Immature natural killer cell (primary cell): ENCODE measurements at places on chromosomes 2 and 18.

DNA sequence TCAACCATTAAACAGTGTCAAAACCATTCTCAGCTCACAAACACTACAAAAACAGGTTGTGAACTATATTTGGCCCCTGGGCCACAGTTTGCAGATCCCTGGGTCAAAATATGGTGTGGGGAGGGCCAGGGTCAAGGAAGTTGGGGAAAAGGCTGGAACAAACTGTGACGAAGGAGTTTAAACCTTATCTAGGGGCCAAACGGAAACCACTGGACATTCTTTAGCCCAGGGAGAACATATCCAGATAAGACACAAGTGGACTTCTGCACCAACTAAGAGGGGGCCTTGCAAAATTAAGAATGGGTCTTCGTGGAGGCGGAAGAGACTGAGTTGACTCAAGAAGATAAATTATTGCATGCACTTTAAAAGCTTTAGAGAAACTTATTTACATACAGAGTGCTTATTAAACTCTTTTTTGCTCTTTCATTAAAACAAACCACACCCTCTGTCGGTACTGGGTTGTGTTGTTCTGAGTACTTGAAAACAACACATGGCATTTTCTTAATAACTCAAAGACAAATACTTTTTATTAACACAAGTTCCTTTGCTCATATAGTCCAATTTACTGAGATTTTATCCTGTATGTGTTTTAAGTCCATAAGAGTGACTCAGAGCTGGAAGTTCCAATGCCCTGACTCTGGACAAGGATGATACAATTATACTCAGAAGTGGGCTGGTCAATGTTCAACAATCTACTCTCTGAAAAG is 5.3 kb upstream of the ASAP2 start:
- no peak for DNase-seq

GRCh38 chr2:159013103-159013502 is 44.7 kb downstream of the TANC1 start:
- DNase-seq, result no peak

DNA sequence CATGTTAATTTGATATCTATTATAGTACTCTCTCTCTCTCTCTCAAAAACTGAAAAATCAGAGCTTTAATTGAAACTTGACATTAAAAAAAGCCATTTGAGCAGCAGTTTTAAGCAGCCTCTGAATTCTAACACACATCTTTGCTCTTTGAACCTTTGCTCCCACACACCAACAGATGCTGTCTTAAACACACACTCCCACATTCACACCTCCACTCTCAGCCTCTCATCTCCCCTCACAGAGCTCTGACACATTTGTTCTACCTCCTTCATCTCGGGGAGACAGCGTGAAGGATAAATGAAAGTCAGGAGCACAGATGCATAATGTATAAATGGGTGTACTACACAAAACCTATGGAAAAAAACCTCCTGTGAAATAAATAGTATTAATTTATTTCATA is 95.2 kb downstream of the NAB1 start:
- DNase-seq, result no peak

- no peak for DNase-seq
Observed at GRCh38 chr2:115480741-115481140, 1038.3 kb downstream of the DPP10 start.

DNA sequence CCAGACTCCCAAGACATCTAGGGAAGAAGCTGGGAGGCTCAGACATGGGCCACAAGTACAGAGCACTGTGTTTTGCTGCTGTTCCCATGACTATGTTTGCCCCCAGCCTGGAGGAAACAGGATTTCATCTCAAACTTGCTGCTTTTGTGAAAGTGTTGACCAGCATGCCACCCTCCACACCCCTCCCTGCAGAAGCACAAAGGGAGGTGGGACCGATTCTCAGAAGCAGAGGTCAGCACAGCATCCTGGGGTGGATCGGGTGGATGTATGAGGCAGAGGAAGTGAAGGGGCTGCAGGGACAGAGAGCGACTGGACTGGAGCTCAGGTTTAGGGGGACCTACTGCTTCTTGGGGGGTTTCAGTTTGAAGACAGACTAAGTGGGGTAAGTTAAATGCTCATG is 209.2 kb downstream of the ZNF516 start:
- DNase-seq, result no peak

DNA sequence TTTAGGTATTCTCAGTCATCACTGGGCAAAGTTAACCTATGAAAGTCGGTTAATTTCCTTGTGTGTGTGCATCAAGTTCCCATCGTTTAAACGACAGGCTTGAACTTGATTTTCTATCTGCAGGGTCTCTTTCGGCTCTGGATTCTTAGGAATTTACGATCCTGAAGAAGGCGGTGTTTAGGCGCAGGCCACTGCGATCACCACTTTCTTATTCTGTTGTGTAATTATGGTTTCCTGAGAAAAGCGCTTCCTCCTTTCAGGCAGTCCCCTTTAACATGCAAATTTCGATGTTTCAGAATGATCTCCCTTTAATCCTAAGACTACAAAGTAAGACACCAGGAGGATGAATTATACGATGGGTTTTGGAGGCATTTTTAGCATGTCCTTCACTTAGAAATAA is 27.9 kb upstream of the MBP start:
- DNase-seq, result no peak

DNA sequence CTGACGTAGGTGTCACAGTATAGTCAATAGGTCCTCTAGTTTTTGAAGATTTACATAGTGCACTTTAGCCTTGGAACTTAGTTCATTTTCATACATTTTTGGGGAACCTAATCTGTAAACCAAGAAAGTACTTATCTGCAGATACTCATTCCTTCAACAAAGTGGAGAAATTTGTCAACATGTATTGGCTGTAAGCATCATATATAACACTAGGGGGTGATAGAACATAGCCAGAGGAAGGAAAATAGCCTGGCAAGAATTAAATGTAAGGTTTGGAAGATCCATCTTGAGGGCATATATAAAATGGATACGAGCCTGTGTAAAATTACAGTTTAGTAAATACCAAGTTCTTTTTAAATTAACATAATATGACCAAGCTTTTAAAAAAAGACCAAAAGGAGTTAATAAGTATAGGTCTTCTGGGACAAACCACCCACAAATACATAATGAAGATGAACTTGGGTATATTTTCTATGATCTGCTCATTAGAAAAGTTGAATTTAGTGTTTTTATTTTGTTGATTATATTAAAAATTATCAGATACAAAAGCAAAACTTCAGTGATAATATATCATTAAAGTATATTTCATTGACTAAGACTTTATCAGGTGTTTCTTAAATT is 18.2 kb downstream of the RPL37A start:
- peak; percentile 19 for DNase-seq

DNA sequence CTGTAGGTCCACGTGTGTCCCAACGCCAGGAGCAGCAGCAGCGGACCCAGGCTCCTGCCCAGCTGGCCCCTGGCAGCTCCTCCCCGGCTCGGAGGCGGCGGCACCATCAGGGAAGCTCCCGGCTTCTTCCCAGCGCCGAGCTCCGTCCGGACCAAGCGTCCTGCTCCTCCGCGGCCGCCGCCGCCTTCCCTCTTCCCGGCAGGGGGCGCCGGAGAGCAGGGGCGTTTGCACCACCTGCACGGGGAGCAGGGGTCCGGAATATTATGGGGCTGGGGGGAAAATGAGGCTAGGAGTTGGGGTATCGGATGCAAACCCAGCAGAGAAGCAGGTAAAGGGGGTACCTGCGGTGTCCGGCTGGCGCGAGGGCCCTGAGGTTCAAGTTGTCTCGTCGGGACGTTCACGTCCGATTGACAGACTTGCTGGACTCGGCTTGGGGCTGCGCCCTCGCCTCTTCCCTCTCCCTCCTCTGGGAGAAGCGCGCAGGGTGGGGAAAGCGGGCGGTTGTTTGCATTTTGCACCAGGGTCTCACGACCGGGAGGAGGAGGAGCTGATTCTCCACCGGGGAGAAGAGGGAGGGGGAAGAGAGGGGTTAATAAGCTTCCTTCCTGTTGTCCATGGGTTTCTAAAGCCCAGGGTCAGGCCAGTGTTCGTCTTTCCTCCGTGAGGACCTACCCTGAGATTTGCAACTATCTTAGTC is at the start of gene CCBE1:
CCBE1 (minus strand) TSS at position 188 of the 697 bp plus-strand sequence.
- DNase-seq, result no peak

GRCh38 chr2:43218155-43218701 is 8.2 kb downstream of the ZFP36L2 start:
- no peak for DNase-seq

DNA sequence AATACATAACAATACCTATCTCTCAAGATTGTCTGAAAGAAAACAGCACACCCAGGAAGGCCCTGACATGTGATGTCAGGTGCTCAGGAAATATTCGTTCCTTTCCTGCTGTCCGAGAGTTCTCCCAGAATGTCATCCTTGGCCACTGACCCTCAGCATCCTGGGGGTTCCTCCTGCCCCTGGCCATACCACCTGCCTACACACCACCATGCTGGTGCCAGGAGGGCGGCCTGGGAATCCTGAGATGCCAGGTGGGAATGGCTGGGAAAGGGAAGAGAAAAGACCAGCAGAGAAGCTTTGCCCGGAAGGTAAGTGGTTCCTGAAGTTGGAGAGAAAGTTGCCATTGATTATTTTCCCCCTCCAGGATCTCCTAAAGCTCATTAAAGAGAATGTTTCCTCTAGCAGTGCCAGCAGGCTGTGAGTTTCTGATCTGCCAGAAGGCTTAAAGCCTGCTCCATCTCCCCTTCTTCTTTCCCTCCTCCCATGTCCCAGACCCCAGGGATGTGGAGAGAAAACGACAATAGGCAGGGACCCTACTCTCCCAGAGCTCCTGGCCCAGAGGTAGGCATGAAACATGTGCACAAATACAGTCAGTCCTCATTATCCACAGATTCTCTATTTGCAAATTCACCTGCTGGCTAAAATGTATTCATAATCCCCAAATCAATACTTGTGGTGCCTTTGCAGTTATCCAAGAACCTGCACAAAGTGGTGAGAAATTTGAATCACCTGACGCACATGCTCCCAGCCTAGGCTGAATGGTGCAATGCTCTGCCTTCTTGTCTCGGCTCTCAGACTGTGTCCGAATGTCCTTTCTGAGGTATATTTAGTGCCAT is 147.1 kb upstream of the MYCN start:
- no peak for DNase-seq

DNA sequence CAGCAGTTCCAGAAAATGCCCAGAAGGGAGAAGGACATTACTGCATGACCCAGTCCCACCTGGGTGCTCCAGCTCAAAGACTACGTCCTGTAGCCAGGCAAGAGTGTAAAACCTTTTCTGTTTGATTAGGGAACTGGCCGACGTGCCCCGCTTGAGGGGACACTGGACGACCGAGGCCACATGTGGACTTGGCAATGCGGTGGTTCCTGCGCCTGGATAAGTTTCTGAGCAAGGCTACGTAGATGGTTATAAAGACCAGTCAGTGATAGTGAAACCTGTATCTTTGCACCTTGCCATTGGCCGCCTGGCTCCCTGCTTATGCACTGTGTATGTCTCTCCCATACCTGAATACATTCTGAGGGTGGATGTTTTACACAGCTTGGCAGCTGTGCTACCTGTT is 567.0 kb upstream of the CRIM1 start:
- no peak for DNase-seq

GRCh38 chr2:172606285-172606684 is 50.4 kb downstream of the PDK1 start:
- DNase-seq, result no peak

GRCh38 chr18:64278026-64278425 is 129.1 kb upstream of the LINC00305 start:
- DNase-seq, result no peak

DNA sequence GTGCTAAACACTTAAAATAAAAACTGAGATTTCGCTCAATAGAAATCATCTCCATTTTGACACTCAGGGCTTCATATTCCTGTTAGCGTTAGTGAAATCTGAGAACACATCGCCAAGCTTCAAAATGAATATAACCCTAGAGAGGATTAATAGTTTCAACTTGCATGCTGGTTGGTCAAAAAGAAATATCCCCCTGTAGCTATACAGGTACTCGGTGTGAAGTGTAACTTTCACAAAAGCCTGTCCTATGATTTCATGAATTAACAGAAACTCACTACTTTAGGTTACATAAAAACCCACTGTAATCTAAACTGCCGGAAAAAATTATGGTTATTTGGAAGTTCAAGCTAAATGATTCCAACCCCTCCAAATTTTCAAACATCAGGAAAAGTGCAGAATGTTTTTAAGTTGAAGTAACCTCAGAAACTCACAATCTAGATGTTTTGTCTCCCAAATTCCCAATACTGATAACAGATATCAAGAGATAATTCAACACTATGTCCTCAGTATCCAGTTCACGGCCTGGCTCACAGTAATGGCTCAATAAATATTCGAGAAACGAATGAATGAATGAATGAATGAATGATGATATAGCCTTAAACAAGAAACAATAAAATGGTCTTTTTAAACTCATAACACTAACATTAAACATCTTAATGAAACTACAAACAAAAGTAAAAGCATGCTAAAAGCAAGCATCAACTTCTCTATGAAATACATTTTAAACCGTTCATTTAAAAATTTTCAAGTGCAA is 2.5 kb downstream of the TLK1 start:
- DNase-seq, result no peak

- DNase-seq, result no peak
Observed at GRCh38 chr2:1282552-1282951, 130.7 kb upstream of the TPO start.

- DNase-seq, result no peak
Observed at GRCh38 chr18:79871481-79872091, 73.8 kb downstream of the KCNG2 start.

GRCh38 chr2:71691747-71692441 is 238.5 kb downstream of the DYSF start:
- no peak for DNase-seq

- no peak for DNase-seq
Observed at GRCh38 chr2:151729415-151729811, 4.9 kb downstream of the NEB start.

DNA sequence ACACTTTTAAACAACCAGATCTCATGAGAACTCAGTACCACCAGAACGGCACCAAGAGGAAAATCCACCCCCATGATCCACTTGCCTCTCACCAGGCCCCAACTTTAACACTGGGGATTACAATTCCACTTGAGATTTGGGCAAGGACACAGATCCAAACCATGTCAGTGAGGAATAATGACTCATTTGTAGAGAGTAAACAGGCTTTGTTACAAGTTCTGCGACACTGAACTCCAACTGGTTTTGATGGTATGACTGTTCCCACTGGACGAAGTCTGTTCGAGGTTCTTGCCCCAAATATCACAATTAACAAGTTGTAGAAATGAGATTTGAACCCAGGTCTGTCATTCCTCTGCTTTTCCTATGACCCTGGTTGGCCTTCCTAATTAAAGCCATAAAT is 718.1 kb upstream of the ID2 start:
- no peak for DNase-seq

GRCh38 chr2:103161456-103162289 is 399.8 kb downstream of the TMEM182 start:
- DNase-seq, result no peak

DNA sequence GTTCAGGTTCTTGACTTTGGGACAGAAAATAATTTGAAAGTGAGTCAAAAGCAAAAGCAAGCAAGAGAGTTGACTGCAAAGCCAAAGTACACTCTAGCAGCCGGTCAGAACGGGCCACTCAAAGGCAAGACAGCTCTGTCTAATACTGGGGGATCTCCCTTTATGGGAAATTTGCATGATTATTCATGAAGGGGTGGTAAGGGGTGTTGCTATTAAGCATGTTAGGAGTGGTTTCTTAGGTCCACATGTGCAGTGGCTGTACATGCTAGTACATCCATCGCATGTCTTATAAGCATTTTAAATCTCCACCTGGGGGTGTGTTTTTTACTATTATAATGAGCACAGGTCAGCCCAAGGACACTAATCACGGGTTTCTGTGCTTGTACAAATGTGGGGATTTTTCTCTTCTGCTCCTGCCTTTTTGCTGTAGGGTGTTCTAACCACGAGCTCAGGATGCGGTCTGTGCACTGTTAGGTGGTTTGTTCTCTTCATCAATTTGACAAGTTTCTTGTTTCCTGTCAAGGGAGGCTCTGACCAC is 60.2 kb upstream of the SPP2 start:
- peak; percentile 84 for DNase-seq
